ENCODE measurements at places on chromosomes 6 and 20.

GRCh38 chr6:162222521-162222920, 505.0 kb downstream of the PRKN start:
- no peak for DNase-seq

GRCh38 chr6:128504003-128504654, 16.3 kb downstream of the PTPRK start:
- no peak for DNase-seq

DNA sequence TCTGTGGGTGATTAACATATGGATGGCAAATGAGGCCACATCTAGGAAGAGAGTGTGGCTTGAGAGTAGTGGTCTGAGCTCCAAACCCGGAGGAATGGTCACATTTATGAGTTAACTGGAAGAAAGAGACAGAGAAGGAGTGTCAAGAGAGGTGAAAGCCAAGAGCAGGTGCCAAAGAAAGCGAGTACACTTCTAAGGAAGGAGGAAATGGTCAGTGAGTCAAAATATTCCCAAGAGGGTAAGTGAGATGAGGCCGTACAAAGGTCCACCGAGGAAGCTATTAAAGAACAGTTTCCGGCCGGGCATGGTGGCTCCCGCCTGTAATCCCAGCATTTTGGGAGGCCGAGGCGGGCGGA, 104.5 kb upstream of the RNF24 start:
- DNase-seq = no peak

DNA sequence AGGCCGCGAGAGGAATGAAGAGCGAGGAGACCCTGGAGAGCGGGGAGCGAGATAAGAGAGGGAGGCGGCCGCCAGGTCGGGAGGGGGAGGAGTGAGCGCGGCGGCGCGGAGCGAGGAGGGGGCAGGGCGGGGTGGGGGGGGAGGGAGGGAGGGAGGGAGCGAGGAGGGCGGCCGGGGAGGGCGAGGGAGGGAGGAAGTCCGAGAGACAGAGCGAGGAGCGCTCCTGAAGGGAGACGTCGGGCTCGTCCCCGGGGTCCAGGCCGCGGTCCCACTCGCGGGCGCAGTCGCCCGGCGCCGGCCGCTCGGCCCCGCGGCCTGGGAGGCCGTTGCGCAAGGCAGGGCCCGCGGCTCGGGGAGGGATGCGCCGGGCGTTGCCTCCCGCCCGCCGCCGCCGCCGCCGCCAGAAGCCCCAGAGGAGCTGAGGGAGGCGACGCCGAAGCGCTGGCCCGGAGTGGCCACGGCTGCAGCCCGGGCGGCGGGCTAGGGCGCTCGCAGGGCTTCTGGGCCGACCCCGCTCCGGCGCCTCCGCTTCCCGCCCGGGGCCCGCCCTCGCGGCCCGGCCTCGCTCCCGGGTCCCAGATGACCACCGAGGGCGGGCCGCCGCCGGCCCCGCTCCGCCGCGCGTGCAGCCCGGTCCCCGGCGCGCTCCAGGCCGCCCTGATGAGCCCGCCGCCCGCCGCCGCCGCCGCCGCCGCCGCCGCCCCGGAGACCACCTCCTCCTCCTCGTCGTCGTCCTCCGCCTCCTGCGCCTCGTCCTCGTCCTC, at the start of gene FOXF2:
FOXF2 (plus strand) TSS at position 208 of the 764 bp plus-strand sequence; CDS start at position 580, 372 bp downstream.
- no peak for DNase-seq

- no peak for DNase-seq
These were observed 37.8 kb downstream of the PSMG4 start for GRCh38 chr6:3296537-3296936.

- DNase-seq = no peak
These were observed 31.5 kb downstream of the PPP1R16B start for GRCh38 chr20:38836991-38837390.

- no peak for DNase-seq
These were observed 18.5 kb downstream of the VSTM2L start for GRCh38 chr20:37921341-37921929.

GRCh38 chr20:50784464-50784863, 10.4 kb upstream of the BCAS4 start:
- no peak for DNase-seq

- no peak for DNase-seq
These were observed 81.4 kb upstream of the SCGN start for GRCh38 chr6:25570578-25570977.

- no peak for DNase-seq
These were observed 1.2 kb downstream of the TAB2 start for GRCh38 chr6:149318581-149319286.

DNA sequence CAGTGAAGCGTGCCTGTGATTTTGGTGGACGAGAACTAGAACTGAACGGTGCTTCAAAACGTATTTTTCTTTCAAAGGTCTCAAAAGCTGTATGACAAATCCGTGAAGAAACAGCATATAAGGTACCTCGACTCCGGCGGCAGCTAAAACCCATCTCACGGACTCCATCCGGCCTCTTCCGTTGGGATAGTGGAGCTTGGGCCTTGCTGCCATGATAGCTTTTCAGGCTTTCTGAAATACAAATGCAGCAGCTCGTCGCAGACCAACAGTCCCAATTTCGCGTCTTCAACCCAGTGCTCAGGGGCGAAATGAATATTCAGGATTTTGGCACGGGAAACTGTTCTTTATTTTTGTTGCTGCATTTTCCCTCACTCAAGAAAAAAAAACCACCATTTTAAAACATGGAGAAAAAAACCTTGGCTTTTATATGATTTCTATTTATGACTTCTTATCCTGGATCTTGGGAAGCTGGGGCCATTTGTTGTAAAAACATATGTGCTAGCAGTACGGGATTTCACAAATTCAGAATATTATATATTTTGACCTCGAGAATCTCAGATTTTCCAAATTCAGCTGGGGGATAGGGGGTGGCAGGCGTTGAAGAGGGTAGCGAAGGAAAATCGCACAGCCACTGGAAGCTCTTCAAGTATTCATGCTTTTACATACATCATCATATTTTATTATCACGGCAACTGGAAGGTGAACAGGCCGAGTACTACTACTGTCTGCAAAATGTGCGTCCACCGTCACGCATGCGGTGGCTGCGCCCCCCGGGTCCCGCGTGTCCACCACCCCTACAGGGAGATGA, 849 bp downstream of the GSTA4 start:
- DNase-seq = no peak

GRCh38 chr6:158337332-158337731, 25.1 kb downstream of the TULP4 start:
- DNase-seq = no peak
